ENCODE measurements at places on chromosomes 4 and X.

DNA sequence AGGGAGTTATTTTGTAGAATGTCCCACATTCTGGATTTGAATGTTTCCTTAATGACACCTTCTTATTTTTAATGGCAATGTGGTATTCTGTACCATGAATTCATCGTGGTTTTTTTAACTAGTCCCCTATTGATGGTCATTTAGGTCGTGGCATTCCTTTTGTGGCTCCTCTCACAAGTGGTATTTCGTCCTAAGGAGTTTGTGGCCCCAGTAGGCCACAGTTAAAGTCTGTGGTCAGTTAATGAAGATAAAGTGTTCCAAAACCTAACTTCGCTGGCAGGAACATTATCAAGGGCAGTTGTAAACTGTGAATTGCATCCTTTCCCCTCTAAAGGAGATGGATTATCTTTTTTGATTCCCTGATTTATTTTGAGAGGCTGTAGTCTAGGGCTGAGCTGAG is 133.2 kb downstream of the TMEM164 start:
- no peak for ATAC-seq

- no peak for ATAC-seq
These were observed 11.8 kb downstream of the ZNF182 start for GRCh38 chrX:47992095-47992380.

- no peak for ATAC-seq
These were observed 914.5 kb downstream of the STIM2 start for GRCh38 chr4:27775156-27775555.

GRCh38 chr4:183503497-183504063 is 1.3 kb upstream of the ING2 start:
- no peak for ATAC-seq

- ATAC-seq = no peak
These were observed 129.9 kb upstream of the PAK3 start for GRCh38 chrX:110966091-110966454.

GRCh38 chrX:30513284-30513683 is 64.3 kb downstream of the TASL start:
- ATAC-seq = no peak

DNA sequence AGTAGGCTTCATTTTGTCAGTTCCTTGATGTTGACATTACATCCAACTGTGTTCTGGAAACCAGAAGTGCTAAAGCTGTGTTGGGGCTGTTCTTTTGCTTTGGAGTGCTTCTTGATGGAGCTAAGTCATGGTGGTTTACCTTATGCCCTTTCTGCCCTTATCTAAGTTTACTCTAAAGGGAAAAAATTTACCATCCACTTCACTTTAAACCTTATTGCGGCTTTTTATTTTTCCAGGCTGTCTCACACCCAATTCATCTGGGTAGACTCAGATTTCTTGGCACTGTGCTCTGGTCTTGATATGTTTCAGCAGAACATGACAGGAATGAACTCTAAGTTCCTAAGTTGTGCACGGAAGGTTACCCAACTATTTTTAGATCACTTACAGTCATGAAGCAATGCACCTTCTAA is 104.7 kb upstream of the TTC29 start:
- no peak for ATAC-seq

GRCh38 chr4:1036095-1036494 is 24.7 kb downstream of the FGFRL1 start:
- ATAC-seq = no peak

DNA sequence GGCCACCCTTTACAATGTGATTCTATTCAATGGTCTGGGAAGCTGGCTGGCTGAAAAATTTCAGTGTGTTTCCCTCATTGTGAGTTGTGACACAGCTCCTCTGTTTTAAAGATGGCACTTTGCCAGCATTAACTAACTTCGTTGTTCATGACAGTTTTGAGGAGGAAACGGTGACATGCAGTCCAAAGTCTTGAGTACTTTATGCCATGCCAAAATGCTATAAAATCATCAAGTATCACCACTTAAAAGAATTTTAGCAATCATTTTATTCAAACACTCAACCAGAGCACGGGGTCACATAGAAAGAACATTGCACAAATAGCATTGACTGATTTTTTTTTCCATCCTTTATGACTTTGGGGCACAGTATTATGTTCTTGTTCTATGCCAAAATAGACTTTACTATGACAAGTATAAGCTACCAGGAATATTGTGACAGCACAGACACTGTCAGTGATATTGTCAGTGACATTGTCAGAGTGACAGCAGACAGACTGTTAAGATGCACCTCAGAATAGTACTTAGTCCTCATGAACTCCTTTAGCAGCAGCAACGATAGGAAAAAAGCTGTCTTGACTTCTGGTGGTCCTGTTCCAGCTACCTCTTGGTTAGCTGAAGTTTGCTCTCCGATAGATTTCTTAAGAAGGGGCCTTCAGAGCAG is 46.7 kb downstream of the CXCL13 start:
- ATAC-seq = no peak

GRCh38 chr4:3676907-3677747 is 89.1 kb upstream of the ADRA2C start:
- ATAC-seq = no peak

- no peak for ATAC-seq
These were observed 13.1 kb downstream of the MOB1B start for GRCh38 chr4:70915036-70915815.

- ATAC-seq = no peak
These were observed 613.9 kb downstream of the TECRL start for GRCh38 chr4:63795301-63795700.

DNA sequence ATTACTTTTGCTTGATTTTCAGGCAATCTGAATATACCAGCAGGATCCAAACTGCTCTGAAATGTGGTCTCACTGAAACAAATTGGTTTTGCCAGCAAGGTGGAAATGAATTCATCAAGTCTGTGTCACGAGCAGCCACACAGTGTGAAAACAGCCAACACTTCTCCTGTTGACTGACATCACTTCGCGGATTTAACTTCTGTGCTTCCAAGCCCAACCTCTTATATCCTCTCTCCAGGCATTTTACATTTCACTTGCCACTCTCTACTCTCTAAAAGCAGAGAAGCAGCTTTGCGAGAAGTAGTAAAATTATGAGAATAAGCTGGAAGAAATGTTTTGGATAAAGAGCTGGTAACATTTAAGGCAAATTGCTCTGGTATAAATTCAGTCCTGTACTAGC is 106.1 kb upstream of the FRG1 start:
- peak; percentile 62 for ATAC-seq

- peak; percentile 98 for ATAC-seq
These were observed 35.7 kb downstream of the ACE2 start for GRCh38 chrX:15564981-15565579.

All from motor neuron (in vitro differentiated cells).